Stimulated activated CD4-positive, alpha-beta T cell treated with anti-CD3 and anti-CD28 coated beads, Interleukin-4, amount 100 ng/mL, for 1 hour (primary cell): ENCODE measurements at places on chromosomes 6 and 20.

DNA sequence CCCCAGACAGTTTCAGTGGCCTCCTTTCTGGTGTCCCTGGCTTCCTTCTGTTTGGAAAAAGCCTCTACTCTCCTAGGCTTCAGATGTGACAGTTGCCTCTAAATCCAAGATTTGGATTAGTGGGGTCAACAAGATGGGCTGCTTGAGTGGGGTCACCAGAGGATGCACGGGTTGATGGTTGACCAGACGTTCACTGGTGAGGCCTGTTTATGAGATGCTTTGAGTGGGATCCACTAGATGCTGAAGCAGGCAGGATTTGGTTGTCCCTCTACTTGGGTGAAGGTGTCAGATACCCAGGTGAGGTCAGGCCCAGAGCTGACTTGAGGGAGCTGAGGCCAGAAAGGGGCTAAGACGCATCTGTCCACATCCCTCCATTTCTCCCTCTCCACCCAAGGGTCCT is 8.1 kb upstream of the DLGAP4 start:
- no peak for DNase-seq

- DNase-seq = no peak
These were observed 272.9 kb upstream of the KCNQ5 start for GRCh38 chr6:72348926-72349325.

- no peak for DNase-seq
These were observed 425.9 kb upstream of the RNF217 start for GRCh38 chr6:124536157-124536841.

GRCh38 chr6:30837870-30838269 is 46.4 kb upstream of the DDR1 start:
- DNase-seq = no peak

DNA sequence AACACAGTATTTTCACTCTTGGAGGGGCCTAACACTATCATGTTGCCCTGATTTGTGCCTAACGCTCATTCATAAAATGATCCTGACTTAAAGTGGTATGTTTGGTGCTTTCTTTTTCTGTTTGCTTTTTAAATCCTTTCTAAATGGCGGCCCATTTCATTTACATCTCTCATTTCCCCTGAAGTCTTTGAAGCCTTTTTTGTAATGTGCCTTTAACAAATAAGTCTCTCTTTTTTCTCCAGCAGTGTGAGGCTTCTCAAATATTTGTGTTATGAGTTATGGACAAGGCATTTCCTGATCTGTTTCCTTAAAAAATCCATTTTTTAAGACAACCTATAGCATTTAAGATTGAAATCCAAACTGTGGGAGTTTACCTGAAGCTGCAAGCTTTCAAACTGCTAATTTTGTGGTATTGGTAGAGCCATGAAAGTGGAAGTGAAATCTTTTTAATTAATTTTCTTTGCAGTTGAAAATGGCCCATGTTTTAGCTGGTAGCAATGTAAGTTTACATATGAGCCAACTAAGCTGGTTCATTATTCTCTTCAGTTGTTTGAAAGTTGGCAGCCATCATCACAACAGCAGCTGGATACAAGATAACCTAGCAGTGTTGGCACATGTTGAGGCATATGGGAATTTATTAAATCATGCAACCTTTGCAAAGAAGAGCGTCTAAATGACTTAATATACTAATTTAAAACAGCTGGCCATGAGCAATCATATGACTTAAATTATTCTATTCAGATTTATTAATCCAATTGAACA is 469.7 kb downstream of the CDKAL1 start:
- DNase-seq = no peak

GRCh38 chr20:56501116-56501515 is 23.4 kb upstream of the FAM209A start:
- DNase-seq = no peak

GRCh38 chr6:75557068-75557467 is 44.6 kb upstream of the SENP6 start:
- DNase-seq = no peak

- no peak for DNase-seq
These were observed 129.7 kb downstream of the SLC22A3 start for GRCh38 chr6:160477901-160478300.

GRCh38 chr20:51024761-51025160 is 1.9 kb upstream of the KCNG1 start:
- DNase-seq = no peak

GRCh38 chr6:169101981-169102380 is 151.7 kb downstream of the THBS2 start:
- DNase-seq = no peak

DNA sequence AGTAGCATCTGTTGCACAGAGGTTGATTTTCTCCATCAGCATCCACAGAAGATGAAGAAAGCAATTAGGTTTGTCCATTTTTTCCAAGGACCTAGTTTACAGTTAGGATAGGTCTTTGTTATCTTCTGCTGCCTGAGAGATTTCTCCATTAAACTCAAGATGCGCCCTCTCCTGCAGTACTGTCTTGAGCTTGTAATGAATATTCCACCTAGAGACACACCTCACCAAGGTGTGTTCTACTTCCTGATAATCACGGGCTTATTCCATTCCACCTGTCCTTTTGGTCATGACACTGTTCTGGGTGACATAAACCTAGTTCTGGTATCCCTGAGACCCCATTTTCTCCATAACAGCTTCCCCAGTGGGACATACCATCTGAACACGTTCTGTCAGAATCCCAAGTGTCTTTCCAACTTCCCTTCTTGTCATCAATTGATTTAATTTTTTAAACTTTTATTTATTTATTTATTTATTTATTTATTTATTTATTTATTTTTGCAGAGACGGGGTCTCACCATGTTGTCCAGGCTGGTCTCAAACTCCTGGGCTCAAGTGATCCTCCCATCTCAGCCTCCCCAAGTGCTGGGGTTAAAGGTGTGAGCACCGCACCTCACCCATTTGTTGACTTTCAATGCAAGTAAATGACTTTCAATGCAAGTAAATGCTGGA is 75.6 kb upstream of the HS3ST5 start:
- DNase-seq = no peak

DNA sequence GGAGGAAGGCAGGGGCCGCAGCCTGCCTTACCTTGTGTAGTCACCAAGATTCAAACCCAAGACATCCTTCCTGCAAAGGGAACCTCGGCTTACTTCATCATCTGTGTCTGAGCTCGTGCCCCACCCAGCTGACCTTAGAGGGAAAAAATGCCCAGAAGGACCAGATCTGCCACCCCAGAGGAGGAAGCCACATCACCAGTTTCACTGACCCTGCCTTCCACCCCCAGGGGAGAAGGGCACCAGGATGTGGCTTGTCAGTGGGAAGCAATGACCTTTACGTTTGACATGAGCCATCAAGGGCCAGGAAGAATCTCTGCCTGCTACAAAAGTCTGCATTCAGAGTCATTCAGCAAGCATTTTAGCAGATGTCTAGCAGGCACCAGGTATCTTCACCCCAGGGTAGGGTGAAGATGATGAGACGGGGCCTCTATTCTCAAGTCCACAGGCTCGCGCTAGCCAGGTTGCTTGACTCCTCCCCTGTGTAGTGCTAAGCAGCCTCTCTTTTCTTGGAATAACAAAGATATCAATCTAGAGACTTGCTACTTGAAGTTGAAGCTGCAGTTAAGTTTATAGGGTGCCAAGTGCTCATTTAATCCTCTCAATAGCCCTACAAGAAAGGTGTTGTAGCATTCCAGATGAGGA is 28.1 kb downstream of the HM13 start:
- DNase-seq = no peak
